CD4-positive, alpha-beta T cell treated with Interleukin-17A for 1 hour (primary cell): ENCODE measurements at places on chromosomes 13 and 19.

DNA sequence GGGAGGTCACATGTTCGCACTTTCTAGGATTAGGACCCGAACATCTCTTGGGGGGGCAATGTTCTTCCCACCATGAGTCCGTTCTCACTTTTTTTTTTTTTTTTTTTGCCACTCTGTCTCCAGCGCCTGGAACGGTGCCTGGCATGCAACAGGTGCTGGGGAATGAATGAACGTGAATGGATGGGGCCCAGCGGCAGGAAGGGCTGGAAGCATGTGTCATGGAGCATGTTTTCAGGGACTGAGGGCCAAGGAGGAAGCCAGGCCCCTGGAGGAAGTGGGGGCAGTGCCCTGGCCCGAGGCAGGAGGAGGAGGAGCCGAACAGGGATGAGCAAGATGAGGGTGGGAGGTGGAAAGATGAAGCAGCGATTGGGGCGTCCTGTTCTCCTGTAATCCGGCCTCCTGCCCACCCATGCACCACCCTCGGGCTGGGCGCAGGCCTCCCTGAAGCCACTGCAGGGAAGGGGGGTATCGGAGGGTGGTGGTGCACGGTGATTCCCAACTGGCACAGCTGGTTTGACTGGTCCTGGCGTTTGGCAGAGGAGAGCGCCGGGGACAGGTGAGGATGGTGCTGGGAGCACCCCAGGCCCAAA, 8.8 kb upstream of the SULT2B1 start:
- DNase-seq, result no peak

DNA sequence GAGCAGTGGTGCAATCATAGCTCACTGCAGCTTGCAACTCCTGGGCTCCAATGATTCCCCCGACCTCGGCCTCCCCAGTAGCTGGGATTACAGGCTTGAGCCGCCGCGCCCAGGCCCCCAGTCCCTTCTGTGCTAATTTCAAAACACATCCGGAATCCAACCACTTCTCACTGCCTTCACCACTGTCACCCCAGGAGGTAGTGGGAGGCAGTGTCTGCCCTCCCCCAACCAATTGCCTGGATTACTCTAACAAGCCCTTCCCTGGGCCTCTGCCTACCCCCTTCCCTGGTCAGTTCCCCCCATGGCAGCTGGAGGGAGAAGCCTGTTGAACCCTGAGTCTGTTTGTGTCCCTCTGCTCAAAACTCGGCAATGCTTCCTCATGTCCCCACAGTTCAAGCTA, 2.3 kb downstream of the PRAM1 start:
- no peak for DNase-seq

- DNase-seq, result no peak
Observed at GRCh38 chr13:61258185-61258584, 157.5 kb downstream of the PCDH20 start.

GRCh38 chr19:37403403-37403802, 32.5 kb downstream of the ZNF527 start:
- no peak for DNase-seq

- DNase-seq, result no peak
Observed at GRCh38 chr13:20425819-20426219, 99.8 kb downstream of the CRYL1 start.

GRCh38 chr19:31338069-31338776, 11.0 kb downstream of the TSHZ3 start:
- DNase-seq, result no peak

- no peak for DNase-seq
Observed at GRCh38 chr13:21987793-21988192, 316.9 kb downstream of the FGF9 start.

DNA sequence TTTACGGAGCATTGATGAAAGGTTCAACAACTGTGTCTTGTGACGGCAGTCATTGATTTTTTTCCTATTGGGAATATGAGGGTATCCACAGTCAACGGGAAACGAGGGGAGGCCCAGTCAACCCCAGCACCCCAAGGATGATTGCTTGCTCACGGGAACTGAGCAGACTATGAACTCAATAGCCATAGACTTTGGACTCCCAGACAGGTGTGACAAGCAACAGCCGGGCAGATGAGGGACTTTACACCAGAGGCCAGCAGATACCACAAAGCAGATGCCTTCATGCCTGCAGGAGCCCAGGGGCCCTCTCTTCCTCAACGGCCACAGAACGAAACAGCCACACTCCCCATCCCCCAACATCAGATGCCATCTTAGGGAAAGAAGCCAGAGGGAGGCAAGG, 80.3 kb upstream of the FLT1 start:
- DNase-seq, result no peak

DNA sequence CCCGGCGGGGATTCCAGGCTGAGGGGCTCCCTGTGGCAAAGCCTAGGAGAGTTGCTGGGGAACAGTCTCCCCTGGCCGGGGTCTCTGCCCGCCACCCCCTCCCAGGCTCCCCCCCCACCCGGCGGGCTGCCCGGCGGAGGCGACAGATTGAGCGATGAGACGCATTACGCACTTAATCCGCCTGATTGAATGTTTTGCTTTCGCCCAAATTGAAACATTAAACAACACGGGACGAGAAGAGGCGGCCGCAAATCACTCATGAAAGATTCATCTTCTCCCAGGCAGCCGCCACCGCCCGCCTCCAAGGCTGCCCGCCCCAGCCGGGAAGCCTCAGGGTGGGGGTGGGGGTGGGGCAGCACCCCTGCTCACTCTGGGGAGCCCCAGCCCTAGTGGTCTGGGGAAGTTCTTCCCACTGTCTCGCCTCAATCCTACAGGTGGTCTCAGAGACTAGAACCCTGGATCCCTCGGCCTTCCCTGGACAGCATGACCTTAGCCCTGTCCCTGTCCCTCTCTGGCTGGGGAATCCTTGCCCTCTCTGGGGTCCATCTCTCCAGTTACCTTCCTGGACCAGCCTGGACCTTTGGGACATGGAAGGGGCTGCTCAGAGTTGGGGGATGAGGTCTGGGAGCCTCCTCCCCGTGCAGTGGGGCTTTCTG, 7.6 kb upstream of the ERFL start:
- no peak for DNase-seq

- DNase-seq, result peak; percentile 2
Observed at GRCh38 chr13:23320926-23321534, 112.5 kb downstream of the SACS start.
